Anterior cingulate cortex (tissue), 58 donors: ENCODE measurements at places on chromosomes 7 and 10.

DNA sequence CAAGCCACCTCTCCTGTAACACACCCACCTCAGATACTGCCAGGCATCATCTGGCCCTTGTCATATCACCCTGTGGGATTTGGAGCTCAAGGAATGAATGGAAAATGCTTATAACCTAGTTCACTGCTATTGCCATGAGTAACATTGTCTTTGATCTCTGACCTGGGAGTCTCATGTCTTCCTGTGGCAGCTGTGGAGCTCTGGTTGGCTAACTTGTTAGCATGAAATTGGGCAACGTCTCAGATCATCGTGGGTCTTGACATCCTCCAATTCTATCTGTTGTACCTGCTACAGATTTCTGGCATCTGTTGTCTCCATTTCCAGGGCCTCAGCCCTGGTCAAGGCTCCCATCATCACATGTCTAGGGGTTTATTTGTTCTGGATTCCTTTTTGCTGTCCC is 2.2 kb upstream of the TMEM270 start:
- DNase-seq: no peak

- no peak for DNase-seq
These were observed 10.9 kb upstream of the AOAH start for GRCh38 chr7:36735172-36735571.

DNA sequence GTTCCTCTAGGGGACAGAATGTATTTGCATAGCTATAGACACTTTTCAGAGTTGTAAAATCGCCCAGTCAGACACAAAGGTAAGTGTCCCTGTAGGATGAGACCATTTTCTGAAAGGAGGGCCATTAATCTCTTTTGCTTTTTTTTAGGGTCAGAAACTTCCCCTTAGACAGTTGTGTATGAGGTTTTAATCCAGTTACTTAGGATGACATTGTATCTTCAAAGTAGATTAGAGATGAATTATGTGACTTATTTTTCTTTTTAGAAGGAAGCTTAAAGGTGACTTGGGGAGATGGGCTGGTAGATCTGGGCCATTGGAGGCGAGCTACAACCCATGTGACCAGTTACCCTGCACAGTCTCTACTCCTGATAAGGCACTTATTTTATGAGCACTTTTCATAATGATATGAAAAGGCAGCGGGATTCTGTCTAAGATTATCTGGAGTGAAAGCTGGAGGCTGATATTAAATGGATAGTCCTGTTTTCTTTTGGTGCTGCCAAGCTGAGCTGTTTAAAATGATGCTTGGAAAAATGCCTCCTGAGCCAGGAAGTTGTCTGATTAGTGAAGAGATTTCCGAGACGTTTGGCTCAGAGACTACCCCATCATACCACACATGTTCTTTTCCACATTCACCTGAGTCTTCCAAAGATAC is 264.3 kb downstream of the AUTS2 start:
- DNase-seq: no peak

DNA sequence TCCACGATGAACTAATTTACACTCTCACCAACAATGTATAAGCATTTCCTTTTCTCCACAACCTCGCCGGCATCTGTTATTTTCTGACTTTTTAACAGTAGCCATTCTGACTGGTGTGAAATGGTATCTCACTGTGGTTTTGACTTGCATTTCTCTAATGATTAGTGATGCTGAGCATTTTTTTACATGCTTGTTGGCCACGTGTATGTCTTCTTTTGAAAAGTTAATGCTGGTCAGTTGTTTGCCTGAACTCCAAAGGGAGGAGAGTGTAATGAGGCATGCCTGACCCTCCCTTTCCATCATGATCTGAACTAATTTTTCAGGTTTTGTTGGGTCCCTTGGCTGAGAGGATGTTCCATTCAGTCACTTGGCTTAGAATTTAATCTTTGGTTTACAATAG is 50.7 kb upstream of the SVIL start:
- DNase-seq: no peak
